Heart right ventricle (tissue), 16 donors: ENCODE measurements at places on chromosomes 16 and 17. TPM values are rescaled to one million over a fixed set of nuclear protein-coding genes. Genes with fewer than 3 reads are reported as not detected.
A peak's percentile ranks its signal among the peaks of the same experiment; 100 is the strongest.

The KCNJ2 gene
- 3.0 TPM for polyA plus RNA-seq

- DNase-seq: peak; percentile 83
Measured at GRCh38 chr17:7548585-7549400, at the start of gene TNFSF12. Gene TNFSF12 (plus strand): TSS chr17:7549058. CDS start chr17:7549154, 96 bp downstream.

The ZFP90 gene
- polyA plus RNA-seq: 7.0 TPM

The PRR11 gene
- polyA plus RNA-seq: 0.29 TPM

DNA sequence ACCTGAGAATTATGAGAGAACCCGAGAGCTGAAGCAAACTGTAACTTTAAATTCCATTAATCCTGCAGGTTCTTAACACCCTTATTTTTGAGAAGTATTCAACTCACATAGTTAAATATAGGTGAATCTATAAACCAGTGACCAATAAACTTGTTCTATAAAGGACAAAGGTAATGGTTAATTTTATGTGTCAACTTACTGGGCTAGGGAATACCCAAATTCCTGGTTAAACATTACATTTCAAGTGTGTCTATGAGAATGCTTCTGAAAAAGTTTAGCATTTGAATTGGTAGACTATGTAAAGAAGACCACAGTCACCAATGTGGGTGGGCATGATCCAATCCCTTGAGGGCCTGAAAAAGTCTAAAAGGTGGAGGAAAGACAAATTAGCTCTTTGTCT, 99.1 kb downstream of the KCNJ2 start:
- DNase-seq: no peak

The NAGS gene
- polyA plus RNA-seq: 0.86 TPM

DNA sequence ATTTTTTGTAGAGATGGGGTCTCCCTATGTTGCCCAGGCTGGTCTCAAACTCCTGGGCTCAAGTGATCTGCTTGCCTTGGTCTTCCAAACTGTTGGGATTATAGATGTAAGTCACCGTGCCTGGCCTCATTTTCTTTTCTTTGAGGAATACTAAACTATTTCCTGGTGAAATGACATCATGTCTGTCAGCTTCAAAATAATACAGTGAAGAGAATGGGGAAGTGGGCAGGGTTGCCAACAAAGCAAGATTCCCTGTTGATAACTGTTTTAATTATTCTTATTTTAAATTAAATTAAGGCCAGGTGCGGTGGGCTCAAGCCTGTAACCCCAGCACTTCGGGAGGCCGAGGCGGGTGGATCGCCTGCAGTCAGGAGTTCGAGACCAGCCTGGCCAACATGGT, 21.1 kb downstream of the PIPOX start:
- DNase-seq: no peak

The KRT25 gene
- polyA plus RNA-seq: not detected

DNA sequence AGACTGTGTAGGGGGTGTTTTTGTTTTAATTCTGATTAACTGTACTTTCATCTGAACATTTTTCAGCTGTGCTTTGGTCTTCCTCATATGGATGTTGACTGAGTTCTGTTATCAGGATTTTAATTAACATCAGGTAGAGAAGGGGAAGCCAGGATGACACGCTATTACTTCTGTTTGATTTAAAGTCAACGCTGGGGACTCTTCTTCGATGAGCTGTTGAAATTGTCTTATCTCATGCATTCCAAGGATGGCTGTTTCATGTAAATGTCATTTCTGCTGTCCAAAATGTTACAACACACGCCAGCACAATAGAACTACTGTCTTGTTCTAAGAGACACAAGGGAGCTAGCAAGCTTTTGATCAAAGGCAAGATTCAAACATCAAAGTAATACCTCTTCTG, 263.3 kb upstream of the CDH5 start:
- no peak for DNase-seq

DNA sequence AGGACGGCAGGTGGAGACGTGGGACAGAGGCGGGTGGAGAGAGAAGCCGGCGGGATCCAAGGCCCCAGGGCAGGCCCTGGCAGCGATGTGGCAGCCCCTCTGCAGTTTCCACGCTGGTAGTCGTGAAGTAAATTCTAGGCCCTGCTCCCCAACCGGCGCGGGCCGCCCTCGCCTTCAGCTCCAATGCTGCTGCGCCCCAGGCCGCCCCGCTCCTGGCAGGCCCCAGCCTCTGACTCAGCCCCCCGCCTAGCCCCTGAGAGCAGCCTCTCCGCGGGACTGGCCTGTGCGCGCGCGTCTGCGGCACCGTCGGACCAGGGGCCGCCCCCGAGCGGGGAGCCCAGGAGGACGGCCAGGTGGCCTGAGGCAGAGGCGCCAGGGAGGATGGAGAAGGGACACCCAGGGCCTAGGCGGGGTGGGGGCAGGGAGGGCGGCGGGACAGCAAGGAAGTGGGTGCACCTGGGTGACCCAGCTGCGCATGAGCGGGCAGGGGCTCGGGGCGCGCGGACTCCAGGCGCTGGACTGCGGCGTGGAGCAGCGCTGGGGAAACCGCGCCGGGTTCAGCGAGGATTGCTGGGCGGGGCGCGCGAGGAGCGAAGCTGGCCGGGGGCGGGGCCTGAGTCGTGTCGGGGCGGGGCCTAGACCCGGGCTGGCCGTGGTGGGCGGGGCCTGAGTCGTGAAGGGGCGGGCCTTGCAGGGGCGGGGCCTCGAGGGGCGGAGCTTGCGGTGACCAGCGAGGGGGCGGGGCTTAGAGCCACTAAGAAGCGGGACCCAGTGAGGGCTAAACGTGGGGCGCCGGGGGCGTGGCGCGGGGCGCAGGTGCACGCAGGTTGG, 29.6 kb downstream of the ZNF778 start:
- DNase-seq: peak; percentile 94

The MRPS23 gene
- polyA plus RNA-seq: 9.9 TPM

DNA sequence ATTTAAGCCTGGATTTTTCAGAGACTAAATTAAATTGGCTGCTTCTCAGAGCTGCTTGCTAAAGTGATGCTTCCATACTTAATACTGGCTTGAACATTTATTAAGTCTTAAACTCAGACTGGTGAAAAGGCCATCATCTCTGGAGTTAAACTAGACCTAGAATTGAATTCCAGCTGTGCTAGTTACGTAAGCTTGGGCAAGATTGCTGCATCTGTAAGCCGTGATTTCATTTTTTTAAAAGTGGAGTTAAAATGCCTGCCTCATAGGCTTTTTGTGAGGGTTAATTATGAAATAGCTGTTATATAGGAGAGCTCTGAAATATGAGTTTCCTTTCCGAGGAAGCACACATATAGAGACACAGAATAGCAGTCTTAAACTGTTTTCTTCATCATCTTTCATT, 84.7 kb downstream of the VAT1L start:
- no peak for DNase-seq

GRCh38 chr16:53904533-53904932, 200.6 kb downstream of the FTO start:
- no peak for DNase-seq

DNA sequence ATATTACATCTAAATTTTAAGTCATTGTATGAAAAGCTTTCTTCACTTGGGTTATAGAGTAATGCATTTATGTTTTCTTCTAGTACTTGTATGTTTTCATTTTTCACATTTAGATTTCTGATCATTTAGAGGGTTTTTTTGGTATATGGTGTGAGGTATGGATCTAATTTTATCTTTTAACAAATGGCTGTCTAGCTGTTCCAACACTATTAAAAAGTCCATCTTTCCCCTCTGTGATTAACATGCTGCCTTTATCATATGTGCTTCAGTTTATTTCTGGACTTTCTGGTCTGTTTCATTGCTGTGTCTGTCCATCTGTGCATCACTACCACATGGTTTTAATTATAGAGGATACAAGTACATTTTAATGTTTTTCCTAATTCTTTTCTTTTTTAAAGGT, 163.8 kb downstream of the MYO1D start:
- no peak for DNase-seq
